NCI-H69 (cell line): ENCODE measurements at places on chromosomes 7 and 10.
A peak's percentile ranks its signal among the peaks of the same experiment; 100 is the strongest.

DNA sequence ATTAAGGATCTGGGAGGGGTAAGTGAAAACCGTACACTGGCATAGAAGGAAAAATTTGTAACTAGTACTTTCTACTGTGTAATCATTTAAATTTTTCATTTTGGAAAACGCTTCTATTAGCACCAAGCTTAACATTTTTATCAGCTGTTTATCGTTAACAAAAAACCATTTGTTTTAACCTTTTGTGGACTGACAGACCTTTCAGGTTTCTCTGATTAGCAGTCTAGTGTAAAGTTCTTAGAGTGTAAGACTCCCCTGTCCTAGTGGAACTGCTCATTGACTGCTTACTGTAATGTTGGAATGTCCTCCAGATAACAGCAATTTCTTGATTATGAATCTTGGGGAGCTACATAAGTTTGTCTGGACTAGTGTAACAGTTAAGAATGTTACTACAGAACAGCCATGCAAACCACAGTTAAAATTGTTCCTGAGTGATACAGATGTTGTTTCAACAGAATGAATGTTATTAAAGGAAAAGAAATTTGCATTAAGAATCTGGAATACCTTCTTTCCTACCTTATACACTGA, 2.0 kb downstream of the DBF4 start:
- no peak for DNase-seq

DNA sequence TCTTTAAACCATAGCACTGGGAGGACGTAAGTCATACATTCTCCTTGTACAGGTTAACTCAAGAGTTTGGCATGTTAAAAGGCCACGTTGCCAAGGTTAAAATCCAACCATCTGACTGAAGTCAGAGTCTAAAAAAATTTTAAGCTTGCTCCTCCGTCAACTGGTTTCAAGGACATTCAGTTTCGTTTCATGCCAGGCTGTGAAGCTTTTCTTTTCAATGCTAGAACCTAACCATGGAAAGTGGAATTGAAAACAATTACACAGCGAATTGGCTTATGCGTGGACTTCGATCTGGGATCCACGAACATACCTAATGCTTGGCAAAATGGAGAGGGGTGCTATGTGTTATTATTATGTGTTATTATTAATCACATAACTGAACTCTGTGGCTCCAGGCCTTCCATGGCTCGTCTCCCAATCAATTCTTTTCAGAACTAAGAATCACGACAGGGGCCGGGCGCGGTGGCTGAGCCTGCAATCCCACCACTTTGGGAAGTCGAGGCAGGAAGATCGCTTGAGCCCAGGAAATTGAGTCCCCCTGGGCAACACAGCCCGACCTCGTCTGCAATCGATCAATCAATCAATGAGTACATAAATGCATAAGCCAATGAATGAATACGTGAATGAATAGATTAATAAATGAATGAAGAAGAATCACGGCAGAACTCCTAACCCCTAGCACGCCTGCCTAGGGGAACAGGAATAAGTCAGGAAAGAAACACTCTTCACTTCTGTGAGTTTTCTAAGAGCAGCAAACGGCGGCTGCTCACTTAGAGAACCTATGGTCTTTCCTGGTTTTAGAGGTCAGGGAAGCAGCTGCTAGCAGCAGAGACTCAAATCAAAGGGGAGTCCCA, 733 bp upstream of the ARL5B start:
- peak; percentile 1 for DNase-seq

DNA sequence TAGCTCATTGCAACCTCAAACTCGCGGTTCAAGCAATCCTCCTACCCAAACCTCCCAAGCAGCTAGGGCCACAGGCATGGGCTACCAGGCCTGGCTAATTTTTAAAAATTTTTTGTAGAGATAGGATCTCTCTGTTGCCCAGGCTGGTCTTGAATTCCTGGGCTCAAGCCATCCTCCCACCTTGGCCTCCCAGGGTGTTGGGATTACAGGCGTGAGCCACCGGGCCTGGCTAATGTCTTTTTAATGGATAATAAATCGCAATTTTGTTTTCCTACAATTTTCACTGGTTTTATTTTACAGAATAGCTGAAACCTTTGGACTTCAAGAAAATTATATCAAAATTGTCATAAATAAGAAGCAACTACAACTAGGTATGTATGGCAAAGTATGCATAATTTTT, 10.9 kb downstream of the NUB1 start:
- DNase-seq: no peak

GRCh38 chr10:71069909-71070666, 142.3 kb upstream of the UNC5B start:
- peak; percentile 25 for DNase-seq

DNA sequence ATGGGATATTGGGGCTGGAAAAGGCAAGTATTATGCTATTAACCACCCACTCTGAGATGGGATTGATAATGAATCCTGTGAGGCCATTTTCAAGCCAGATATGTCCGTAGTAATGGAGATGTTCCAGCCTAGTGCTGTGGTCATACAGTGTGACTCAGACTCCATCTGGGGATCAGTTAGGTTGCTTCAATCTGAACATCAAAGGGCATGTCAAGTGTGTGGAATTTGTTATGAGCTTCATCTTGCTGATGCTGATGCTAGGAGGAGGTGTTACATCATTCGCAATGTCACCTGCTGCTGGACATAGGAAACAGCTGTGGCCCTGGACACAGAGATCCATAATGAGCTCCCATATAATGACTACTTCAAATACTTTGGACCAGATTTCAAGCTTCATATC, 144.7 kb downstream of the PLCE1 start:
- DNase-seq: no peak

DNA sequence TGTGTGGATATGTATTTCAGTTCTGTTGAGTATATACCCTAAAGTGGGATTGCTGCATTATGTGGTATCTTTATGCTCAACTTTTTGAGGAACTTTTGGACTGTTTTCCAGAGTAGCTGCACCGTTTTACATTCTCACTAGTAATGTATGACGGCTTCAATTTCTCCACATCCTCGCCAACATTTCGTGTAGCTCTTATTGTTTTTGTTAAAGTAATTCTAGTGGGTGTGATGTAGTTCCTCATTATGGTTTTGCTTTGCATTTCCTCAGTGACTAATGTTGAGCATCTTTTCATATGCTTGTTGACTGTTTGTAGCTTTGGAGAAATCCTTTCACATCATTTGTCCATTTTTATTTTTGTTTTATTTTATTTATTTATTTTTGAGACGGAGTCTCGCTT, 4.5 kb downstream of the STMP1 start:
- DNase-seq: no peak

GRCh38 chr10:74738052-74738451, 88.3 kb upstream of the KAT6B start:
- DNase-seq: no peak

DNA sequence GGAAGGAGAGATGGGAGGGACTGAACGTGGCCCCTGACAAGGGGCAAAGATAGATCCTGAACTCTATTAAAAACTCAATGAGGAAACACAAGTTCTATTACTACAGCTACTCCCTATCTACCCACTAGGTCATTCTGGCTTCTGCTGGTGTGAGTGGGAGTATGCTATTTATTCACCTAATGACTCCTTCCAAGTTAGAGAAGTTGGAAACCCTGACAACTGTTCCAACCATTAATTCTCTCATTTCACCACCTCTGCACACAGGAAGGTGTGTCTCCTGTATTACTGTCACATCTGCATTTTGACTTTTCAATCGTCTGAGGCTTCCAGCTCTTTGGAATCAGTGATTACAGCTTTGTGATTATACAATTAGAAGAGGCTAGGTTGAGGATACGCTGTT, 169.4 kb upstream of the ADO start:
- no peak for DNase-seq

DNA sequence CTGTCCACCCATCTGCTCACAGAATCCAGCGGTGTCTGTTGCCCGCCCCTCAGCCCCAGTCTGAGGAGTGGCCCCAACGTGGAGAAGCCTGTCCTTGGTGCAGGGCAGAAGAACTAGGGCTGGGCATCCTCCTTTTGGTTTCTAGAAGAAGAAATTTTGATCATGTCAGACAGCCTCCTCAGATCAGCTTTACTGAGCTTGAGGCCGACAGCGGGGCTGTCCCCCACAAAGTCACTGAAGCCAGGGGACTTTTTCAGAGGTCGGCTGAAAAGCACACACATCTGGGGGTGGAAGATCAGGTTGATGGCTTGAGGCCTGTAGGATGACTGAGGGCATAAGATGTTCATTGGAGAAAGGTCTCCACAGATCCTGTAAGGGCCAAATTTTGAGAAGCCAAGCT, 767.9 kb downstream of the GRID1 start:
- no peak for DNase-seq

DNA sequence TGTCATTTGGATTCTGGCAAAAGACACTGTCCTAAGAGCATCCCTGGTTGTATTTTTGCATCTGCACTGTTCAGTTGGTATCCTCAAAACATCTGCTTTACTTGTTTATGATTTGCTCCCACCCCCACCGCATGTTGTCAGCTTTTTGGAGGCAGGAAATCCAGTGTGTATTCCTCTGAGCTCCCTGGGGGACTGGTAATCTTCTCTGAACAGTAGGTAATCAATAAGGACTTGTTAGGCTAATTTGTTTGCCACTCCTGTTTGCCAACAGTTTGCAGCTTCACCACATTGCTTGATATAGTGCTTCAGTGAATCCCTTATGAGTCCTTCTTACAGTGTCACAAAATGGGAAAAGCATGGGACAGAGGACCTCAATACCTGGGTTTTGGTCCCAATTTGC, 49.1 kb downstream of the FEZF1 start:
- DNase-seq: peak; percentile 77

GRCh38 chr10:35728341-35728740, 86.2 kb upstream of the FZD8 start:
- no peak for DNase-seq

GRCh38 chr10:110226926-110227641, 19.7 kb downstream of the MXI1 start:
- DNase-seq: peak; percentile 59

- no peak for DNase-seq
Measured at GRCh38 chr10:49286686-49287085, 12.3 kb upstream of the C10orf71 start.

DNA sequence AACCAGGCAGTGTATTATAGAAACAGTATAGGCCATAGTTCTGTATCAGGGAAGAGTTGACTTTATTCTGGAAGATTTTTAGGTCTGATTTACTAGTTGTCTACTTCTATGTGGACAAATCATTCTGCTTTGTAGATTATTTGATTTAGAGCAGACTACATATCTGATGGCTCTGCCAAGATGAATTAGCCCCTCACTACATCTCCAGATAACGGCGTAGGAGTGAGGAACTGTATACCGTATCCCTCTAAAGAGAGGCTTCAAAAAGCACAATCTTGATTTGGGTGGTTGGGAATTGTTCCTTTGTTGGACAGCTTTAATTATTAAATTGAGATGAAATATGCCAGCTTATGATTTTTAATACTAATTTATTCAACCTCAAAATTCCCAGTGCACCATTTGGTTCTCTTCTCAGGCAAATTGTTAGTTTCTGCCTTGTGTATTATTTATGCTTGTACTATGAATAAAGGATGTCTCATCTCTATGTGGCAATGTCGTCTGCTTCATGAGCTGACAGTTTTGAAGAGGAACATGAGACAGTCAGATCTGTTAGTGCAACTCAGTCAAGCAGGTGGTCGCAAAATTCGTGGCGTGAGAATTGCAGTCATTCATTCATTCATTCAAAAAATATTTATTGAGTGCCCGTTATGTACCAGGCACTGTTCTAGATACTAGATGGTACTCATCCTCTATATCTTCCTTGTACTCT, 422.8 kb downstream of the EXOC4 start:
- peak; percentile 27 for DNase-seq

GRCh38 chr7:24966802-24967201, 13.2 kb downstream of the OSBPL3 start:
- no peak for DNase-seq

- no peak for DNase-seq
Measured at GRCh38 chr7:18655506-18655905, 160.0 kb downstream of the HDAC9 start.

- no peak for DNase-seq
Measured at GRCh38 chr7:142870147-142870559, 15.3 kb downstream of the EPHB6 start.

GRCh38 chr10:122234416-122234815, 36.7 kb upstream of the BTBD16 start:
- DNase-seq: peak; percentile 15

DNA sequence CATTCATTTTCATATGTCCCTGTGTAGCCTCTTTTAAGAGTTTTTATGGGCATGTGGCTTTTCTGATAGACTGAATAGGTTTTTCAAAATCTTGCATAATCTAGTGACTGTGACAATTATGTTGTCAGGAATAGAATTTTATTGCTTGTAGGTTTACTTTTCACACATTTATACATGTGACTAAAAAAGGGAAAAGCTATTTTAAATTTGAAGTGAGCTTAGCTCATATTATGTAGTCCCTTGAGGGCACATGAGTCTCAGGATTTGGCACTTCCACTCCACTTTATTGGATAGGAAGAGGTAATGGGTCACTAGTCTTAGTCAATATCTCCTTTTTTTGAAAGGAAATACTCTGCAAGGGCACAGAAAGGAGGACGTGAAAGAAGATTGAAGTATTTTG, 247.3 kb downstream of the SUGCT start:
- DNase-seq: no peak

GRCh38 chr7:53218730-53219504, 183.5 kb downstream of the POM121L12 start:
- no peak for DNase-seq

- peak; percentile 87 for DNase-seq
Measured at GRCh38 chr7:22016507-22016906, 70.8 kb upstream of the CDCA7L start.

GRCh38 chr7:83451501-83452045, 197.4 kb downstream of the SEMA3E start:
- peak; percentile 91 for DNase-seq

DNA sequence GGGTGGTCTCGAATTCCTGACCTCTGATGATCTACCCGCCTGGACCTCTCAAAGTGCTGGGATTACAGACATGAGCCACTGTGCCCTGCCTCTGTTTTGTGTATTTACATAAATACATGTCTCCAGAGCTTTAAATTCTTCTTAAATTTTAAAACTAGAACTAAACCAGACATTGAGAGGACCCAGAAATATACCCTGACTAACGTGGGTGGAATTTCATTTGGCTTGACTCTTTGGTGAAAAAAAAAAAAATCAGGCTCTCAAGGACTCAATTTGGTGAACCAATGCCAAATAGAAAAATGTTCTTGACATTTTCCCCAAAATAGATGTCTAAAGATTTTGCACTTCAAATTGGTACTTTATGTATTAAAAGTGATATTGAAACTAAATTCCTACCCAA, 16.6 kb upstream of the FAS start:
- DNase-seq: no peak

- no peak for DNase-seq
Measured at GRCh38 chr7:141674171-141674671, 27.7 kb downstream of the DENND11 start.

GRCh38 chr7:28531291-28531690, 119.0 kb downstream of the CREB5 start:
- DNase-seq: no peak
